CD4-positive, alpha-beta T cell (primary cell): ENCODE measurements at places on chromosomes 2 and 18. TPM values are rescaled to one million over a fixed set of nuclear protein-coding genes. Genes with fewer than 3 reads are reported as not detected.

Gene EVA1A
- total RNA-seq: not detected

GRCh38 chr18:48843162-48843561, 107.6 kb downstream of the SMAD7 start:
- no peak for DNase-seq
- H3K27ac ChIP-seq: no peak overlapping the region
- H3K4me1 ChIP-seq: peaks cover 68% of the 10 kb centered on the region

- no peak for DNase-seq
- no peaks in the 10 kb centered on the region for H3K4me1 ChIP-seq
These were observed 75.3 kb downstream of the TMEM18 start for GRCh38 chr2:601806-602455.

GRCh38 chr2:46335391-46336282, 38.4 kb downstream of the EPAS1 start:
- H3K4me3 ChIP-seq: no peak overlapping the region
- H3K27ac ChIP-seq: no peak overlapping the region
- no peaks in the 10 kb centered on the region for H3K27me3 ChIP-seq
- DNase-seq: no peak
- no peaks in the 10 kb centered on the region for H3K36me3 ChIP-seq
- H3K4me1 ChIP-seq: peaks cover 13% of the 10 kb centered on the region

DNA sequence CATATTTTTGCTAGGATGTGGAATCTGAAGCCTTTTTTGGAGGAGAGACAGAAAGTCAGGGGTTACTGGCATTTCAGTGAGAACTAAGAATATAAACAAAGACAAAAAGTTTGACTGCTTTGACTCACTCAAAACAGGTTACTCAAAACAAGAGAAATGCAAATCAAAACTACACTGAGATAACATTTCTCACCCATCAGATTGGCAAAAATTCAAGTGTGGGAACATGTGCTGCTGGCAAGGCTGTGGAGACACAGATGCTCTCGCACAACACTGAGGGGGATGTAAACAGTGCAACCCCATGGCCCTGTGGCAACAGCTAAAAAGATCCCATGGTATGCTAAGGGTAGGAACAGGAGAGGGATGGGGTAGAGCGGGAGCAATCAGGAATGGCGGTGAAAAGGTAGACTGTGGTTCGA, 86.6 kb downstream of the DTNB start:
- H3K36me3 ChIP-seq: no peaks in the 10 kb centered on the region
- H3K4me1 ChIP-seq: peaks cover 2% of the 10 kb centered on the region
- no peak overlapping the region for H3K4me3 ChIP-seq

- H3K4me1 ChIP-seq: peaks cover 14% of the 10 kb centered on the region
- H3K4me3 ChIP-seq: no peak overlapping the region
- no peak for DNase-seq
- H3K27ac ChIP-seq: no peak overlapping the region
- no peaks in the 10 kb centered on the region for H3K27me3 ChIP-seq
- H3K36me3 ChIP-seq: no peaks in the 10 kb centered on the region
These were observed 43.9 kb upstream of the RFX8 start for GRCh38 chr2:101518578-101519492.

- DNase-seq: no peak
- peak overlapping the region; percentile 54 for H3K27ac ChIP-seq
- peaks cover 55% of the 10 kb centered on the region for H3K36me3 ChIP-seq
These were observed 18.0 kb downstream of the MBP start for GRCh38 chr18:77114415-77115191.

Gene KDSR
- 21.1 TPM for total RNA-seq

GRCh38 chr2:236498369-236498768, 71.3 kb upstream of the ACKR3 start:
- H3K4me3 ChIP-seq: no peak overlapping the region
- no peaks in the 10 kb centered on the region for H3K4me1 ChIP-seq
- H3K27me3 ChIP-seq: no peaks in the 10 kb centered on the region
- no peaks in the 10 kb centered on the region for H3K36me3 ChIP-seq

- no peak overlapping the region for H3K27ac ChIP-seq
- H3K27me3 ChIP-seq: no peaks in the 10 kb centered on the region
- DNase-seq: no peak
- H3K4me1 ChIP-seq: peaks cover 34% of the 10 kb centered on the region
These were observed 53.6 kb upstream of the LPIN2 start for GRCh38 chr18:3066341-3067110.

DNA sequence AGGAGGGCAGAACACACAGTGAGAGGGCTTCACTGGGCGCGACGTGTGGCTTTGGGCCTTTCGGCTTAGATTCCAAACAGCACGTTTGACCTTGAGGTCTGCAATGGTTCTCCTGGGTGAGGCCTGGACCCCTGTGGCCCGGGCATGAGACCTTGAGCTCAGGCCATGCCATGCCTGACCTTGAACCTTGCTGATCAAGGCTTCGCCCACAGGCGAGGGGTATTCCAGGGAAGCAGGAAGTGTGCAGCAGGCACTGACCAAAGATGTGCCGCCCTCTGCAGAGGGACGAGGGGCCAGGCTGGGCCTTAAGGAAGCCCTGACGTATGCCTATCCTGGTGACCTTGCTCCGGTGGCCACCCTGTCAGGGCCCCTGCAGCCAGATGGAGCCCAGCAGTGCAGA, 178.3 kb upstream of the HDAC4 start:
- no peaks in the 10 kb centered on the region for H3K27me3 ChIP-seq
- no peaks in the 10 kb centered on the region for H3K36me3 ChIP-seq
- H3K4me1 ChIP-seq: no peaks in the 10 kb centered on the region

- no peak for DNase-seq
- peaks cover 49% of the 10 kb centered on the region for H3K4me1 ChIP-seq
- no peak overlapping the region for H3K27ac ChIP-seq
- H3K27me3 ChIP-seq: no peaks in the 10 kb centered on the region
- peak overlapping the region; percentile 82 for H3K4me3 ChIP-seq
- H3K36me3 ChIP-seq: peaks cover 21% of the 10 kb centered on the region
These were observed 1.6 kb downstream of the TXNL4A start for GRCh38 chr18:79986726-79987125.

Gene KCNG3
- 0.25 TPM for total RNA-seq

- H3K36me3 ChIP-seq: no peaks in the 10 kb centered on the region
- H3K27ac ChIP-seq: no peak overlapping the region
- no peaks in the 10 kb centered on the region for H3K4me1 ChIP-seq
These were observed 13.2 kb upstream of the ARMC9 start for GRCh38 chr2:231185050-231185725.

DNA sequence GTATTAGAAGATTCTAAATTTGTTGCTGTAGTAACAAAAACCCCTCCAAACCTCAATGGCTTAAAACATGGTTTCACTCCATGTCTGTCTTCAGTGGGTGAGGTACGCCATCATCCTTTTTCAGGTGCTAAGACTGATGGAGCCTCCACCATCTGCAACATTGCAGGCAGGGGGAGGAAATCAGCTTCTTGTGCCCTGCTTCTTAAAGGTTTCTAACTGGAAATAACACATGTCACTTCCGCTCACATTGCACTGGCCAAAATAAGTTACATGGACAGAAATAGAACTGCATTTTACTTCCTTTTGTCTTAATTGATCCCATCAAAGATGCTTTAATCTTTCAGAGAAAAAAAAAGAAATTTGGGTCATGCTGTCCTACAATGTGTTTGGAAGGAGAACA, 94.1 kb downstream of the GALNT3 start:
- no peak overlapping the region for H3K27ac ChIP-seq
- no peak overlapping the region for H3K4me3 ChIP-seq
- no peaks in the 10 kb centered on the region for H3K27me3 ChIP-seq
- no peaks in the 10 kb centered on the region for H3K4me1 ChIP-seq
- no peak for DNase-seq
- H3K36me3 ChIP-seq: no peaks in the 10 kb centered on the region

Gene MAP3K19
- total RNA-seq: not detected

DNA sequence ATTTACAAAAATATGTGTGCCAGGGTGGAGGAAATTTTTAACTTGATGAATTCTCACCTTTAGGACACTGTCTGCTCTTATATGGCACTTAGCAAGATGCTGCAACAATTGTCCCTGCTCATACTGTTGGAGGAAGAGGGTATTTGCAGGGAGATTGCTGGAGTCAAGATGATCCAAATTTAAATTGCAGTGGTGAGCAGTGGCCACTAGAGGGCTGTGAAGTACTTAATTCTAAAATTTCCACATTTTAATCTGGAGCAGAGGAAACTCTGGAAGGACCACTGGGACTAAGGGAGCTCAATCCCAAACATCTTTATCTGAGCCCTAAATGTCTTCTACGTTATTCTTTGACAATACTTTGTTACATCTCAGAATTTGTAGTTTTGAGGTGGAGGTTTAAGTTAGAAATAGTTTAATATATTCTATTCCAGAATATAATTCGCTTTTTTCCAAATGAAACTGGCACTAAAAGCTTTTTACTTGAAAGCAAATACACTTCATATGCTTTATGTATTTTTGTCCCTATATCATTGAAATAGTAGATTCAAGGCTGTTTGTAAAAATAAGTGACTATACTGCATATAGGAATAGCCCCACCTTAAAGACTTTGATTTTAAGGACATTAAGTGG, 33.0 kb upstream of the PTH2R start:
- no peak for DNase-seq
- no peaks in the 10 kb centered on the region for H3K36me3 ChIP-seq
- H3K4me1 ChIP-seq: no peaks in the 10 kb centered on the region
- H3K27me3 ChIP-seq: no peaks in the 10 kb centered on the region
- H3K4me3 ChIP-seq: no peak overlapping the region
- H3K27ac ChIP-seq: no peak overlapping the region

- H3K4me1 ChIP-seq: no peaks in the 10 kb centered on the region
- H3K27ac ChIP-seq: no peak overlapping the region
- H3K27me3 ChIP-seq: no peaks in the 10 kb centered on the region
- no peak overlapping the region for H3K4me3 ChIP-seq
- no peak for DNase-seq
These were observed 540.5 kb downstream of the SLC4A3 start for GRCh38 chr2:220167956-220168355.

- H3K36me3 ChIP-seq: no peaks in the 10 kb centered on the region
- H3K4me1 ChIP-seq: no peaks in the 10 kb centered on the region
- H3K27me3 ChIP-seq: no peaks in the 10 kb centered on the region
- no peak for DNase-seq
These were observed 36.9 kb downstream of the KCNE4 start for GRCh38 chr2:223088866-223089265.

- H3K36me3 ChIP-seq: no peaks in the 10 kb centered on the region
- DNase-seq: no peak
- H3K27ac ChIP-seq: no peak overlapping the region
These were observed 75.7 kb downstream of the TRIM43 start for GRCh38 chr2:95667480-95667879.

- DNase-seq: no peak
These were observed 200.9 kb upstream of the MEIS1 start for GRCh38 chr2:66233981-66234380.

Gene MARCO
- total RNA-seq: not detected

DNA sequence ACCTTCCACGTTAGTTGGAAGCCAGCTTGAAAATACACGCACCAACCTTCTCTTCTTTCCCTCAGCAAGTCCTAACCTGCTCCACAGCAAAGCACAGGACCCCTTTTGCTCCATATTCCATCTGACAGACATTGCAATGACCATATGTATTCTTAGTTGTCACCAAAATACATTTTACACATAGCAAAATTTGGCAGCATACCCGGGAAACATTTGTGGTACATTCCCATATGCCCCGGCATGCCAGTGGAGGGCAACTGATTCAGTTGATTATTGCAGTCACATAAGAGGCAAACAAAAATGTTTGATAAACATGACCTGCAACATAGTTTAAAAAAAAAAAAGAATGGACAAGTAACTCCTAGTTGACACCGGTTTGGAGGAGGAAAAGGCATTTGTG, 202.1 kb upstream of the UBE2E3 start:
- H3K27me3 ChIP-seq: no peaks in the 10 kb centered on the region
- DNase-seq: no peak
- no peak overlapping the region for H3K4me3 ChIP-seq
- no peaks in the 10 kb centered on the region for H3K4me1 ChIP-seq

Gene GAREM1
- 0.14 TPM for total RNA-seq

GRCh38 chr2:10980071-10980470, 68.3 kb downstream of the KCNF1 start:
- H3K4me1 ChIP-seq: no peaks in the 10 kb centered on the region
- DNase-seq: no peak
- no peaks in the 10 kb centered on the region for H3K36me3 ChIP-seq
- H3K27me3 ChIP-seq: peaks cover 10% of the 10 kb centered on the region

Gene ANKAR
- 7.9 TPM for total RNA-seq
